Stimulated activated CD4-positive, alpha-beta T cell treated with anti-CD3 and anti-CD28 coated beads, TNF-alpha, amount 100 ng/mL, for 1 hour (primary cell): ENCODE measurements at places on chromosomes 2 and 18.

- no peak for DNase-seq
These were observed 93.8 kb downstream of the PRKCE start for GRCh38 chr2:45745231-45745630.

GRCh38 chr2:203893401-203893800, 25.8 kb downstream of the CTLA4 start:
- no peak for DNase-seq

- DNase-seq, result no peak
These were observed 93.9 kb downstream of the KLF7 start for GRCh38 chr2:207071820-207072219.

DNA sequence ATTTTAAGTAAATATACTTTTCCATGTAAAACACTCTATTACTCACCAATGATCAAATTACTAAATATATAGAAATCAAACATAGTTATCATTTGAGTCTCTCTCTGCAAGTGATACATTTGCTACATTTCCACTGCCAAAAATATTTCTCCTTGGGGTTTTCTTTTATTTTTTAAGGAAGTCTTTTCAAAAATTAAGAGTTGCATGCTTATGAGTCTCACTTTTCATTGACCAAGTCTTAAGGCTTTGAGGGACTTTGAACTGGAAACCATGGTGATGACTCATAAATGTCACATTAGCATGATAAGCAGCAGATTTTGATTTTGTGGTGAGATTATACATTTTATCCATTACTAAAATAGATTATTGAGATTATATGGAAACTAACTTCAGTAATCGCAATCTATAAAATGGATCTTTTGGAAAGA, 152.9 kb downstream of the FAM124B start:
- no peak for DNase-seq

- DNase-seq, result no peak
These were observed 68.3 kb downstream of the SPRED2 start for GRCh38 chr2:65363879-65364666.

DNA sequence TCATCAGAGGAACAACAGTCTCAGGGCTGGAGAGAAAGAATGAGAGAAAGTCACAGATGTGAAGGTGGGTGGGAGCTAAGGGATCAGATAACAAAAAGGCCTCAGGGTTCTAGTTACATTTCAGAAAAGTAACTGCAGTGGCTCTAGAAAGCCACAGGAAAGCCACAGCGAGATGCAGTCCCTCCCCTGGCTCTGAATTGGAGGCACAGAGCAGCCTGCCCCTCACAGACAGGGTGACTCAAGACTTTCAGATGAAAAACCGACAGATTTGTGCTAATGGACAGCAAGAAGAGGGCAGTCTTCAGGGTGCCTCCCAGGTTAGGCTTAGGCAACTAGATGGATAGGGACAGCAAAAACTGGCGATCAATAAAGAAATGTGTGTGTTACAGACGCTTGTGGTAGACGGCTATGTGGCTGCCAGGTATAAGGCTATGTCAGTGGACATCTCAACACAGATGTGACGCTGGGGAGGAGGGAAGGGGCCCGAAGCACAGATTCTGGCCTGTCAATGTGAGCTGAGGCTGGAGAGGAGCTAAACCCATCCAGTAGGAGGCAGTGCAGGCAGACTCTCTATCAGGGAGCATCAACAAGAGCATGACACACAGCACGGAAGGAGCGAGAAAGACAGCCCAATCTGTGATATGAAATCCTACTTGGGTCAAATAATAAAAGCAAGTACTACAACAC, 26.2 kb downstream of the UNC50 start:
- no peak for DNase-seq

DNA sequence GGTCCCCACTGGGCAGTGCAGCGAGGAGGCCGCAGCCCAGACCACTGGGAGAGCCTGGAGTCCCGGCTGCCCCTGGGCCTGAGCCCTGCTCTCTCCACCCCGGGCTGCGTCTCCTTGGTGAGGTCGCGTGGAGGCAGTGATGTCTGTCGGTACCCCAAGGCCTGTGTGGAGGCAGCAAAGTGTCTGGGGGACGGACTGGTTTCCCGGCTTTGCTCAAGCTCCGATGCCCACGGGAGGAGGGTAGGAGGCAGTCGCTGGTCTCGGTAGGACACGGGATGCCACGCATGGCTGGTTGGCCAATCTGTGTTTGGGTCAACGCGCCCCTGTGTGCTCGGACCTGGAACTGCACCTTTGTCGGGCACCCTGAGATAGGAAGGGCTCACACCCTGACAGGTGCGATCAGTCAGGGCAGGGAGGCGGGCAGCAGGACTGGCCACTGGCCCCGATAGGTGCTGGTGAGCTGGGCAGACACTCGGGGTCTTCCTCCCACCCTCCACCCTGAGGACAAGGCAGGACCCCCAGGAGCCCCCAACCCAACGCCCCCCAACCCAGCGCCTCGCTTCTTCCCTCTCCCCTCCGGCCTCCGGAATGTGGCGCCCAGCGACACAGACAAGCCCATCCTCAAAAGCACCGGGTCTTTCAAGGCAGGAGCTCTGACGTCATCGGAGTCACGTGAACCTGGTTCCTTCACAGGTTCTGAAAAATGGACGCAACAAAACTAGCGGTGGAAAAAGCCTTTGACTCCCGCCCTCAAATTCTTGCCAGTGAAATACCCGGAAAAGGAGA, 288.6 kb downstream of the NDUFA10 start:
- no peak for DNase-seq

- DNase-seq, result no peak
These were observed 433.7 kb upstream of the GYPC start for GRCh38 chr2:126222278-126222677.

- no peak for DNase-seq
These were observed 203.8 kb upstream of the CDH7 start for GRCh38 chr18:65547046-65547445.

GRCh38 chr18:23881778-23882177, 132.8 kb upstream of the TTC39C start:
- DNase-seq, result no peak

GRCh38 chr2:37332560-37332959, 7.9 kb upstream of the PRKD3 start:
- no peak for DNase-seq

DNA sequence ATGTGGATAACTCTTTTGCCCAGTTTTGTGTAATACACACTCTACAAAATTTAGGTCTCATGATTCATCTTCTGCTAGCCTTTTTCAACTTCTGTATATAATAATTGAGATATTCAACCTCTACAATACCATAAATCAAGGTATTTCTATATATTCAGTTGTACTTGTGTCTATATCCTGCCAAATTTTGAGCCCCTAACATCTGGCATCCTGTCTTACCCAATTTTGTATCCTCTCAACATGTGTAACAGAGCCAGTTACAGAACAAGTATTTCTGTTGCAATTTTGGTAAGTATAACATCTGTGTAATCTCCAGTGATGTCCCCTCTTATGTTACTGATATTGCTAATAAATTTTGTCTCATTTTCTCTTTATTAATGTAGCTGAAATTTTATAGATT, 145.8 kb downstream of the TRIB2 start:
- no peak for DNase-seq

DNA sequence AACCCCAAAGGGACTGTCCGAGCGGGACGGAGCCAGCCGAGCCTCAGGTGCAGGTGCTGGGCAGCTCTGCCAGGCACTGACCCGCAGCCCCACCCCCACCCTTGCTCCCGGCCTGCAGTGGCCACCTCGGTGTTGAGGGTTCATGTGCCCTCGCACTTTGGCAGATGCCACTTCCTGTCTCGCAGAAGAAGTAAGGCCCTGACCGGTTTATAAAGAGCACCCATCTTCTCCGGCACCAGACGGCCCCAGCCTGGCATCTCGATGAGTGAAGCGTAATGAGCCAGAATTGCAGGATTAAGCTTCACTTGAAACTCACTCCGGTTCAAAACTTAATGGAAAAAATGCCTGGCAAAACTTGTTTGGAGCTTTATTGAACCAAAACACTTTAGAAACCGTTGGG, 10.9 kb upstream of the NFATC1 start:
- DNase-seq, result no peak

DNA sequence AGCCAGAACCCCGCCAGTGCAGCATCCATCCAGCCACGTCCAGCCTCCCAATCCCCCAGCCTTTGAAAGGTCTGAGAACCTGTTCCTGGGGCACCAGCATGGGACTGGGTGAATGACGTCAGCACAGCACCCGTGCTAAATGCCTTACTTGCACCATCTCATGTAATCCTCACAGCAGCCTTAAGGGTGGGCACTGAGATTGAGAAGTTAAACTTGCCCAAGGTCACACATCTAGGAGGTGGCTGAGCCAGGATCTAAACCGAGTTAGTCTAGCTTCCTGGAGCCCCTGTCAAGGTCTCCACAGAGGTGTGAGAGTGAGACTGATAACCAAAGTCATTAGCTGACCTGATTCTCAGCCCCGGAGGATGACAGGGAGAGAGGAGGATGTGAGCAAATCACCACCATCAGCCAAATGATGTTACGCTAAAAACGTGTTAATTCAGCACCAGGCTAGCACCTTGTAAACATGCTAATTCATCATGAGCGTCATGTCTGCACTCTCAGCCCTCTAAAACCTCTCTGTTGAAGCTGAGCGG, 4.6 kb downstream of the CD8A start:
- DNase-seq, result no peak

- DNase-seq, result no peak
These were observed 49.2 kb downstream of the PIKFYVE start for GRCh38 chr2:208315081-208315788.

- no peak for DNase-seq
These were observed 100.2 kb upstream of the SNTG2 start for GRCh38 chr2:850429-850828.

DNA sequence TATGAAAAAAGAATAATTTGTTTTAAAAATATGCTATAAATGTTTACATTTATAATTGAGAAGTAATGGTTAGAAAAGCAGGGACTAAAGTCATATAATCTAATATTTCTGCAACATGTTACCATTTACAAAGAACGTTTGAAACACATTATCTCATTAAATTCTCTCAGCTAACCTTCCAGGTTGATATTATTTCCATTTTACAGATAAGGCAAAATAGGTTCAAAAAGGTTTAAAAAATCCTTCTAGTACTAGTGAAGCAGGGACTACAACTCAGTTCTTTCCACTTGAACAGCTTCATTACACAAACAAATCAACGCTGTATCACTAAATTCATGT, 875 bp downstream of the FASTKD1 start:
- DNase-seq, result no peak

GRCh38 chr2:80281049-80281448, 23.5 kb downstream of the LRRTM1 start:
- DNase-seq, result no peak

DNA sequence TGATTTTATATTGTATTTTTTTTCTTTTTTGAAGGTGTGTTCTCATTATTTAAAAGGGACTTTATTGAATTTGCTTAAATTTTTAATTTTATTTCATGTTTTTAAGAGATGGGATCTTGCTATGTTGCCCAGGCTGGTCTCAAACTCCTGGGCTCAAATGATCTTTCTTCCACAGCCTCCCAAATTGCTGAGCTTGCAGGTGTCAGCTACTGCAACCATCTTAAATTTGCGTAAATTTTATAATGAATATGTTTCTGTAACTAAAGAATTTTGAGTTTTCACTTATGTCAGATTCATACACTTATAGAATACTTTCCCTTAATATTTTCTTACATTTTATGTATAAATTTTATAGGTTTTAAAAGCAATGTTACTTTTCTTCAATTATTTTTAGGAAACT, 157.8 kb downstream of the ZNF804A start:
- DNase-seq, result no peak

- DNase-seq, result no peak
These were observed 115.2 kb downstream of the LIPG start for GRCh38 chr18:49677081-49677480.

DNA sequence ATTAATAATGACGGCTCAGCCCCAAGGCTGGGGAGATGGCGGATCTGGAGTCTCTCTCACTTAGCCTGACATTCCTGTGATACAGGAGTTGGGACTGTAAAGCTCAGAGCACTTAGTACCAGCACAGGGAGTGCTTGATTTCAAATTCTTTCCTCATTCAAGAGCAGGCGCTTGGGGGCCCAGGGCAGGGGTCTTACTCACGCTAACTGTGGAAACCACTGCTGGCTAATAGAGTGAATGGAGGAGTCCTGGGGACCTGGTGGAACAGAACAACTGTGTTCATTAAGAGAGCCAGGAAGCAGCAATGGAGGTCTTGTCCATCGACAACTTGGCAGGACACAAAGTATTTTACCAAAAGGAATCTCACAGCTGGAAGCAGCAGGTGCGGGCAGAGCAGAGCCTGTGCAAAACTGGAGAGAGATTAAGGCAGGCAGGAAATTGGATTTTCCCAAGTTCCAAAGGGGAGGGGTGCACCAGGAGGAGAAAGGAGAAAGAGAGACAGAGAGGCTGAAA, 358.9 kb downstream of the TNS1 start:
- DNase-seq, result no peak

- no peak for DNase-seq
These were observed 175.3 kb downstream of the RAB3GAP1 start for GRCh38 chr2:135227386-135227785.

GRCh38 chr2:97718051-97718882, 4.9 kb downstream of the ZAP70 start:
- DNase-seq, result no peak

- DNase-seq, result no peak
These were observed 222.4 kb downstream of the WDR7 start for GRCh38 chr18:56873441-56874140.
